Naive B cell (primary cell): ENCODE measurements at places on chromosomes 6 and 20. TPM values are rescaled to one million over a fixed set of nuclear protein-coding genes. Genes with fewer than 3 reads are reported as not detected.

The RUNX2 gene
- 0.37 TPM for polyA plus RNA-seq

The PKIB gene
- polyA plus RNA-seq = 0.68 TPM

The CD83 gene
- 622 TPM for polyA plus RNA-seq

The SKIC2 gene
- 21.0 TPM for polyA plus RNA-seq

The SLC17A3 gene
- polyA plus RNA-seq = not detected

The HLA-DQA2 gene
- polyA plus RNA-seq = 66.7 TPM

The NOX3 gene
- not detected for polyA plus RNA-seq

The SSTR4 gene
- not detected for polyA plus RNA-seq

The CHRNA4 gene
- not detected for polyA plus RNA-seq

The TGM3 gene
- not detected for polyA plus RNA-seq

DNA sequence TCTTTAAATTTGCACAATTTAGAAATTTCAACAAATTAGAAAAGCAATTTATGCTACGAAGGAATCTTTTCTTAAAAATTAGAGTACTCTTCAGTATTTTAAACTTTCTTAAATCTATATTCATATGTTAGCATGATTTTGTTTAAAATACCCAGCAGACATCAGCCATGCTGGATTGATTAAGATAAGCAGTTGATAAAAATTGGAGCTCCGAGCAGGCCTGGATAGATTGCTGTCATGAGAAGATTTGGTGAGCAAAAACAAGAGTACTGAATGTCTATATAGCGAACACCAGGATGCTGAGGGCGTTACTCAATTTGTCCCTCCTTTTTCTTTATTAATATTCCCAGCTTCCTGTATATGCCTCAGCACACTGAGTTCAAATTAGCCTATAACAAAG, 108.4 kb upstream of the SLC35B3 start:
- H3K27ac ChIP-seq = no peak overlapping the region
- peaks cover 5% of the 10 kb centered on the region for H3K27me3 ChIP-seq
- no peak for DNase-seq
- H3K4me3 ChIP-seq = no peak overlapping the region
- H3K4me1 ChIP-seq = no peaks in the 10 kb centered on the region

DNA sequence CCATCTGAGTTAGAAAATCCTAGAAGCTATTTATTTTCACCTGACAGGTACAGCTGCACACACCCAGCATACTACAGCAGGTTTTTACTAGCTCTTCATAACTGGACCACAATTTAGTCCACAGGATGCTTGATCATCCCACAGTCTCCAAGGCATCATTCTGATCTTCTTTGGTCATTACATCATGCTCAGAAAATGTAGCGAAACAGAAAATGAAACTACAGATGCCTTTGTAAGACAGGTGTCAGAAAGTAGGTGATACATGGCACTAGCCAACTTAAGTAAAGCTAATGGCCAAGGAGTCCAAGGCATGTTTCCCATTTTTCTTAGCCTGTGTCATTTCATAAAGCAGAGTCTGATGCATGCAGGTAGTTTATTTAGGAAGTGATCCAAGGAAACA, 102.3 kb downstream of the HTR1B start:
- no peaks in the 10 kb centered on the region for H3K4me1 ChIP-seq
- H3K27me3 ChIP-seq = no peaks in the 10 kb centered on the region
- DNase-seq = no peak
- H3K36me3 ChIP-seq = no peaks in the 10 kb centered on the region
- no peak overlapping the region for H3K4me3 ChIP-seq

GRCh38 chr6:21947731-21948386, 349.0 kb downstream of the PRL start:
- H3K27me3 ChIP-seq = no peaks in the 10 kb centered on the region
- H3K4me3 ChIP-seq = no peak overlapping the region
- DNase-seq = no peak

GRCh38 chr20:19993958-19994669, 23.0 kb upstream of the NAA20 start:
- H3K4me3 ChIP-seq = no peak overlapping the region
- H3K4me1 ChIP-seq = peaks cover 2% of the 10 kb centered on the region
- H3K27me3 ChIP-seq = peaks cover under 1% of the 10 kb centered on the region
- H3K36me3 ChIP-seq = no peaks in the 10 kb centered on the region
- H3K27ac ChIP-seq = no peak overlapping the region

DNA sequence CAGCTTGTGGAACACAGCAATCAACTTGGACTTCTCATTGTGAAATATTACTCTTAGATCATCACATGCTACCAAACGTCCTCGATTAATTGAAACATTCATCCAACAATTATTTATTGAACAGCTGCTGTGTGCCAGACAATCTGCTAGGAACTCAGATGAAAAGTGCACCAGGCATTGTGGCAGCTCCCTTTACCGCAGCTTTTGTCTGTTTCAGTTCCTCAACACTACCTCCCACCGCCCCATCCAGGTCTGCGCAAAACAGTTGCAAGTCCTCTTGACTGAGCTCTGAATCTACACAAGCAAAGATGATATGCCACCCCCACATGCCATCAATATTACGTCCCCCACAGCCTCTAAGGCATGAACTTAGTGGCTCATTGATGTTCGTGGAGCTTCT, 1094.4 kb upstream of the MAP3K7 start:
- H3K36me3 ChIP-seq = no peaks in the 10 kb centered on the region
- H3K27me3 ChIP-seq = no peaks in the 10 kb centered on the region
- H3K4me1 ChIP-seq = no peaks in the 10 kb centered on the region
- H3K4me3 ChIP-seq = no peak overlapping the region

GRCh38 chr6:140713495-140713894, 1339.0 kb upstream of the CITED2 start:
- H3K4me3 ChIP-seq = no peak overlapping the region
- no peak for DNase-seq
- no peak overlapping the region for H3K27ac ChIP-seq

DNA sequence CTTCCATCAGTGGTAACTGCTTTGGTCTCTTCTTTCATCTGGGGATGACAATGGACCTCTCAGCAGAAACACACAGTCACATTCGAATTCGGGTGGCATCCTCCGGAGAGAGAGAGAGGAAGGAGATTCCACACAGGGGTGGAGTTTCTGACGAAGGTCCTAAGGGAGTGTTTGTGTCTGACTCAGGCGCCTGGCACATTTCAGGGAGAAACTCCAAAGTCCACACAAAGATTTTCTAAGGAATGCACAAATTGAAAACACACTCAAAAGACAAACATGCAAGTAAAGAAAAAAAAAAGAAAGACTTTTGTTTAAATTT, 6.1 kb downstream of the EDN1 start:
- no peak overlapping the region for H3K27ac ChIP-seq
- H3K27me3 ChIP-seq = peaks cover 30% of the 10 kb centered on the region
- H3K4me3 ChIP-seq = no peak overlapping the region
- H3K4me1 ChIP-seq = no peaks in the 10 kb centered on the region
- H3K36me3 ChIP-seq = no peaks in the 10 kb centered on the region

- no peak overlapping the region for H3K27ac ChIP-seq
- no peak overlapping the region for H3K4me3 ChIP-seq
- no peaks in the 10 kb centered on the region for H3K27me3 ChIP-seq
Measured at GRCh38 chr20:3434232-3434631, 26.8 kb upstream of the DNAAF9 start.

- H3K4me3 ChIP-seq = peak overlapping the region; percentile 72
- peaks cover 26% of the 10 kb centered on the region for H3K4me1 ChIP-seq
- DNase-seq = no peak
- peak overlapping the region; percentile 43 for H3K27ac ChIP-seq
- H3K36me3 ChIP-seq = no peaks in the 10 kb centered on the region
Measured at GRCh38 chr20:51034476-51034875, 11.6 kb upstream of the KCNG1 start.

- H3K27me3 ChIP-seq = no peaks in the 10 kb centered on the region
- no peak overlapping the region for H3K4me3 ChIP-seq
- H3K27ac ChIP-seq = no peak overlapping the region
- DNase-seq = no peak
- peaks cover 5% of the 10 kb centered on the region for H3K4me1 ChIP-seq
Measured at GRCh38 chr6:170182093-170182780, 108.6 kb downstream of the DLL1 start.

DNA sequence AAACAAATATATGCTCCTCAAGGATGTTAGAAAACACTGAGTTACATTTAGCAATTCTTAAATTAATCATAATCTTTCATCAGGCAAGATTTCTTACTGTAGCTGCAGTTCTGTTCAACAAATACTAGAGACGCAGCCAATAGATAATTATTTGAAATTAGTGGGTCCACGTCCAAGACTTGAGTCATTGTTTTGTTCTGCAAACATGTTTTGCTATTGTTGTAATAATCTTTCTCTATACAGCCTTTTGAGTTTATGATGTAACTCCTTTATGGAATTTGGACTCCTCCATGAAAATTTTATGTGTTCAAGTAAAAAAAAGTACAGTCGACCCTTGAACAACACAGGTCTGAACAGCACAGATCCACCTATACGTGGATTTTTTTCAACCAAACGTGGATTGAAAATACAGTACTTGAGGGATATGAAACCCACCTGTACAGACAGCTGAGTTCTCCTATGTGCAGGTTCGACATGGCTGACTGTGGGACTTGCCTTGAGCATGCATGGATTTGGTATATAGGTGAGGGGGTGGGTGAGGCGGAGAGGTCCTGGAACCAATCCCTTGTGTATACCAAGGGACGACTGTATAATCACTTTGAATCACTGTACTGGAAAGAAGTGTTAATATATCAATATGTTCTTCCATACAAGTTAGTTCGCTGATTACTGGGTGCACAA, 41.3 kb upstream of the SLC22A16 start:
- no peaks in the 10 kb centered on the region for H3K36me3 ChIP-seq
- H3K27ac ChIP-seq = no peak overlapping the region
- DNase-seq = no peak
- no peak overlapping the region for H3K4me3 ChIP-seq

- DNase-seq = no peak
- no peaks in the 10 kb centered on the region for H3K36me3 ChIP-seq
- no peak overlapping the region for H3K27ac ChIP-seq
- H3K4me3 ChIP-seq = no peak overlapping the region
- H3K4me1 ChIP-seq = no peaks in the 10 kb centered on the region
Measured at GRCh38 chr6:92354270-92354829, 1065.0 kb downstream of the EPHA7 start.

DNA sequence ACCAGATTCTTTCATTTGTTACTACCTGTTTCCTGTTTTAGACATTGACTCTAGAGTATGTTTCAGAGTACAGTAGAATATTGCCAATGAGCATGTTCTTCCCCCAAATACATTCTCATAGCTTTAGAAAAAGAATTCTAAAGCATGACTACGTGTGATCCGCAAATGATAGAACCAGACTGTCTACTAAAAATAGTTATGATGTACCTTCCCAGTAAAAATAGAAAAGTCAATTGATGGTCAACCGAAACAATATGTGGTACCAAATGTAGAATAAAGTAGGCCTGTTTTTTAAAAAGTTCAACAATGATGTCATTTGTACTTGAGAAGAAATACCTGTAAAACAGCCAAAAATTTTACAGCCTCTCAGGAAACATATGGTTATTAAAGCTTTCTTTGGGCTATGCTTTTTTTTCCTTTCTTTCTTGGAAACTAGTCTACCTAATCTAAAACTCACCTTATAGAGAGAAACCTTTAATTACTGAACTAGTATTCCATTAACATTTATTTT, 130.1 kb upstream of the MTHFD1L start:
- no peak overlapping the region for H3K4me3 ChIP-seq
- no peaks in the 10 kb centered on the region for H3K27me3 ChIP-seq
- peak overlapping the region; percentile 80 for H3K27ac ChIP-seq
- peaks cover 21% of the 10 kb centered on the region for H3K36me3 ChIP-seq
- H3K4me1 ChIP-seq = peaks cover 56% of the 10 kb centered on the region
- DNase-seq = no peak

- peaks cover 6% of the 10 kb centered on the region for H3K4me1 ChIP-seq
- H3K27me3 ChIP-seq = peaks cover 32% of the 10 kb centered on the region
- no peak overlapping the region for H3K4me3 ChIP-seq
- no peak overlapping the region for H3K27ac ChIP-seq
Measured at GRCh38 chr6:165800337-165800736, 137.3 kb upstream of the PDE10A start.

DNA sequence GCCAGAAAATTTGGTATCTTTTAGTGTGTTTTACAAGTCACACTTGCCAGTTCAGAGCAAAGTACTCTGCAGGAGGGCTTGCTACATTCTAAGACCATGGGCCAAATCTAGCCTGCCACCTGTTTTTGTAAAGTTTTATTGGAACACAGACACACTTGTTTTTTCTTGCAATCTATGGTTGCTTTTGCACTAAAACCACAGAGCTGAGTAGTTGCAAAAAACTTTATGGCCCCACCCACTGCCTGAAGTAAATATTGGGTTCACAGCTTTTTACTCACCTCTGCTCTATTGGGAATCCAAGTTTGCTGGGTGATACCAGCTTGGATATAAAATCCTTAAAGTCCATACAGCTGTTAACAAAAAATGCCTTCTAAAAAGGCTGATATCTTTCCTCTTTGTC, 109.0 kb downstream of the ZFP64 start:
- no peak for DNase-seq
- H3K36me3 ChIP-seq = peaks cover 19% of the 10 kb centered on the region
- H3K4me3 ChIP-seq = no peak overlapping the region
- no peak overlapping the region for H3K27ac ChIP-seq
- no peaks in the 10 kb centered on the region for H3K4me1 ChIP-seq
- no peaks in the 10 kb centered on the region for H3K27me3 ChIP-seq

GRCh38 chr6:24775520-24776058, 852 bp downstream of the GMNN start:
- peak overlapping the region; percentile 98 for H3K4me3 ChIP-seq
- H3K27me3 ChIP-seq = no peaks in the 10 kb centered on the region
- H3K36me3 ChIP-seq = no peaks in the 10 kb centered on the region
- peak overlapping the region; percentile 98 for H3K27ac ChIP-seq
- no peak for DNase-seq
- H3K4me1 ChIP-seq = peaks cover 24% of the 10 kb centered on the region

DNA sequence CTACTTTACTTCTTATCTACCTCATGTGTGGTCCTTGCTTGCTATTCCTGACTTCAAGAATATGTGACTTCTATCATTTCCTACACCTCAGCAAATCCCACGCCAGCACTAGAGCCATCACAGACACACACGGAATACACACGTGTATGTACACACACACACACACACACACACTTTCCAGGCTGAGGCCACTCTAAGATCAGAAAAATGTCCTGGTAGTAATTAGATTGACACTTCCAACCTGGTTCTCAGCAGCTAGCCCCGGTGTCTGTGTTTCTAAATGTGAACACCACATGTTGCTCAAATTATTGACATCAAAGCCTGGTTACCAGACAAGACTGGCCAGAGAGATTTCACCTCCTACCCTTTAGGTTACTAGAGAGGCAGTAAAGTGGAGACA, 54.1 kb upstream of the SASH1 start:
- H3K27me3 ChIP-seq = peaks cover 5% of the 10 kb centered on the region
- H3K4me3 ChIP-seq = no peak overlapping the region
- no peaks in the 10 kb centered on the region for H3K4me1 ChIP-seq

GRCh38 chr20:60729135-60729900, 522.7 kb upstream of the CDH4 start:
- H3K36me3 ChIP-seq = no peaks in the 10 kb centered on the region
- no peak for DNase-seq
- H3K4me3 ChIP-seq = no peak overlapping the region

GRCh38 chr6:111441678-111442243, 41.3 kb downstream of the REV3L start:
- H3K4me1 ChIP-seq = peaks cover 34% of the 10 kb centered on the region
- no peaks in the 10 kb centered on the region for H3K27me3 ChIP-seq
- H3K27ac ChIP-seq = peak overlapping the region; percentile 87
- H3K4me3 ChIP-seq = peak overlapping the region; percentile 79

- H3K4me1 ChIP-seq = peaks cover 6% of the 10 kb centered on the region
- peaks cover 22% of the 10 kb centered on the region for H3K27me3 ChIP-seq
- DNase-seq = no peak
- no peak overlapping the region for H3K27ac ChIP-seq
- peaks cover 8% of the 10 kb centered on the region for H3K36me3 ChIP-seq
- H3K4me3 ChIP-seq = peak overlapping the region; percentile 93
Measured at GRCh38 chr6:119079283-119079809, 882 bp upstream of the FAM184A start.
